ENCODE measurements at places on chromosomes 1 and 21.

GRCh38 chr1:5220421-5220820 lies 566.0 kb downstream of the AJAP1 start:
- DNase-seq = no peak

GRCh38 chr21:16437586-16437985 lies 707.8 kb downstream of the USP25 start:
- no peak for DNase-seq

DNA sequence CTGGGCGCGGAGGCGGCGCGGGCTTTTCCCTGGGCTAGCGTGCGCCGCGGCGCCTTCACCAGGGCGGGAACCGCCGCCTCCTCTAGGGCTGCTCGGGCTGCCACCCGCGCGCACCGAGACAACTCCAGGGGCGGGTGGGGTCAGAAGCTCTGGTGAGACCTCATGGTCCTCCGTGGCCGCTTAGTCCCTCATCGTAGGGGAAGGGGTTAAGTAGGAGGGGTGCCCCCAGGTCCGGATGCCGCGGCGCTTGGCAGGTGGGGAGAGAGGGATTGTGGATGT lies 559 bp downstream of the SERTAD4 start:
- DNase-seq = no peak

DNA sequence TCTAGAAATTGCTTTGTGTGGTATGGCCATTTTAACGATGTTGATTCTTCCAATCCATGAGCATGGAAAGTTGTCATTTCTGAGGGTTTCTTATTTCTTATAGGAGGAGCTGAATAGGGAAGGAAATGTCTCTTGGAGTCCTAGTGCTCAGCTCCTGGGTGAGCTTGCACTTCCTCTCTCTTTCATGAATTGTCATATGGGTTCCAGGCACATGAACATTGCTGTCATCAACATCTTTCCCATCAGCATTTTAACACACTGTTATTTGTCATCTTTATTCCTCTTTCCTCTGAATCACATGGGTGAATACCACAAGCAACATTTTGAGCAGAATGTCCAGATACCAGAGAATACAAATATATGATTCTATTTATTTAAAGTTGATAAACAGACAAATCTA lies 23.4 kb downstream of the SLAMF6 start:
- DNase-seq = no peak

GRCh38 chr1:42422737-42423136 lies 33.1 kb downstream of the ZMYND12 start:
- no peak for DNase-seq

GRCh38 chr1:71269818-71270217 lies 189.0 kb upstream of the ZRANB2 start:
- no peak for DNase-seq

DNA sequence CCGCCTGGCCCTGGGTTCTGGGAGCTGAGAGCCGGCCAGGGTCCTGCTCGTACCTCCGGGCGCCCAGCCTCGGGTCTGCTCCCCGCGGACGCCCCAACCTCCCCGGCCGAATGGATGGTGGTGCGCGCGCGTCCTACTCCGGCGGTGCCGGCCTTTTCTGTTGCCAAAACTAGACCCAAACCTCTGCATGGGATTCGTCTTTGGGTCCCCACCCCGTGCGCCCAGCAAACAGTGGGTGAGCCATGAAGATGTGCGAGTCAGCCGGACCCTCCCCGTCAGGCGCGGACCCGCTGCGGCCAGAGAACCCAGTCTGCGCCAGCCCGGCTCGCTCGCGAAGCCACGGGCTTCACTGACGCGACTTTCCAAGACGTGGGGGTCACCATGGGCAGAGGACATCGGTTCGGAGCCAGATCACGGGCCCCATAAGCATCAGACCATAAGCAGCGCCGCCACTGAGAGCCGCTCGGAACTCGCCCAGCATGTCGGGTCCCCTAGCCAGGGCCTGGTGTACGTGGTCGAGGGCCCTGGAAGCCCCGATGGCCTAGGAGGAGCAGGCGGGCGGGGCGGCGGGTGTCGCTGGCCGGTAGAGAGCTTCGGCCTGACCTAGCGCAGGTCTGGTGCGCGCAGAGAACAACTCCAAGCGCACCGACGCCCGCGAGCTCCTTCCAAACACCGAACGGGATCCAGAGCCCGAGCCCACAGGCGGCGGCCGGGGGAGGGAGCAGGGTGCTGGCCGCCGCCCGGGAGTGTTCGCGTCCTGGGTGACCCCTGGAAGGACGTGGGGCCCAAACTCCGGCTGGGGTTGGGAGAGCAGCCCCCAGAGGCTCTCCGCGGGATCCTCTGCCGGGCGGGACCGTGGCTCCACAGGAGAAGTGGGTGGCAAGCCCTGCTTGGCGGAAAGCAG lies 1.0 kb upstream of the TP73 start:
- peak; percentile 19 for DNase-seq

GRCh38 chr1:204065174-204065985 lies 7.5 kb upstream of the SOX13 start:
- DNase-seq = no peak

- DNase-seq = no peak
Measured at GRCh38 chr21:20250337-20250736, 747.9 kb upstream of the NCAM2 start.

DNA sequence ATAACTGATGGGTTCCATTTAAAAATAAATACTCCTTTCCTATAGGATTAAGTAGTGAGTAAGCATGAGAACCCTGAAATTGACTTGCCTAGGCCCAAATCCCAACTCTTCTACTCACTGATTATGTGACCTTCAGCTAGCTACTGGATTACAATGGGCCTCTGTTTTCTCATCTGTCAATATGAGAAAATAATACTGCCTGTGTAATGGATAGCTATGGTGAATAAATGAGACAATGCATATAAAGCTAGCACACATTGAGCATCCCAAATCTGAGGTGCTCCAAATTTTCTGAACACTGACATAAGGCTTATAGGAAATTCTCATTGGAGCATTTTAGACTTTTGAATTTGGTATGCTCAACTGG lies 5.3 kb upstream of the LRRC8C start:
- DNase-seq = no peak

DNA sequence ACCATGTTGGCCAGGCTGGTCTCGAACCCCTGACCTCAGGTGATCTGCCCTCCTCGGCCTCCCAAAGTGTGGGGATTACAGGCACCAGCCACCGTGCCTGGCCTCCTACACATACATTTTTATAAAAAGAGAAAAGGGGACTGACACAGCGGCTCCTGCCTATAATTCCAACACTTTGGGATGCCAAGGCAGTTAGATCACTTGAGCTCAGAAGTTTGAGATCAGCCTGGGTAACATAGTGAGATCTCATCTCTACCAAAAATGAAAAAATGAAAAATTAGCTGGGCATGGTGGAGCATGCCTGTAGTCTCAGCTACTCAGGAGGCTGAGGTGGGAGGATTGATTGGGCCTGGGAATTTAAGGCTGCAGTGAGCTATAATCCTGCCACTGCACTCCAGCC lies 23.4 kb downstream of the ZNF281 start:
- no peak for DNase-seq

Data from iris pigment epithelial cell (primary cell).